ENCODE measurements at places on chromosomes 16 and 17.
A peak's percentile ranks its signal among the peaks of the same experiment; 100 is the strongest.

DNA sequence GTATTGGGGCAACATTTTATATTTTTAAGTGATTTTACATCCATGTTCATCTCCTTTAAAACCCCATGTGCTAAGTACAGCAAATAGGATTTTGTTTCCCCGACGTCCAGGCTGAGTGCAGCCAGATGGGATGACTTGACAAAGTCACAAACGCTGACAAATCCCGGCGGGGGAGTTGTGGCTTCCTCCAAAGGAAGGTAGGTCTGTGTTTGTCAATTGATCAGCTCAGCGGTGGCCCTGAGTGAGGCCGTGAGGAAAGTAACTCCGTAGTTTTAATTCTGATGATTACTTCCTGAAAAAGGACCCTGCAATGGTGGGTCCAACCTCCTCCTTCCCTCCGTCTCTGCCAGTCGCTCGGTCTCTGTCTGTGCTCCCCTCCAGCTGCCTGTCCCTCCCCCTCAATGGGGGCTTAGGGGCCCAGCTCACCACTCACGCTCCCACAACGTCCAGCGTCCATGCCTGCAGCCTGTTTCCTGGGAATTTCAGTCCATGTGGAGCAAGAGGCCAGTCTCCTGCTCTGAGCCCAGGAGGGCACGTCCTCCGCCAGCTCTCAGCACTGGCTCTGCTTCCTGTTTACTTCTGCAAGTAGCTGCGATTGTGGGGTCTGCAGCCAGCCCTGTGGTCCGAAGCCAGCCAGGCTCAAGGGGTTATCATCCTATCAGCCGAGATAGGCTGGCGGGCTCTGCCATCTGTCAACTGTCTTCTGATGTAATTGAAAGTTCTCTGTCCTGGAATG is 209.4 kb upstream of the FOXF1 start:
- DNase-seq = no peak

GRCh38 chr17:53470626-53471025 is 352.1 kb upstream of the KIF2B start:
- no peak for DNase-seq

- DNase-seq = peak; percentile 49
These were observed 2.5 kb upstream of the CCL2 start for GRCh38 chr17:34252444-34253138.

GRCh38 chr16:23941963-23942564 is 106.3 kb downstream of the PRKCB start:
- DNase-seq = no peak

- peak; percentile 58 for DNase-seq
These were observed 2.8 kb downstream of the ACE start for GRCh38 chr17:63479495-63480184.

DNA sequence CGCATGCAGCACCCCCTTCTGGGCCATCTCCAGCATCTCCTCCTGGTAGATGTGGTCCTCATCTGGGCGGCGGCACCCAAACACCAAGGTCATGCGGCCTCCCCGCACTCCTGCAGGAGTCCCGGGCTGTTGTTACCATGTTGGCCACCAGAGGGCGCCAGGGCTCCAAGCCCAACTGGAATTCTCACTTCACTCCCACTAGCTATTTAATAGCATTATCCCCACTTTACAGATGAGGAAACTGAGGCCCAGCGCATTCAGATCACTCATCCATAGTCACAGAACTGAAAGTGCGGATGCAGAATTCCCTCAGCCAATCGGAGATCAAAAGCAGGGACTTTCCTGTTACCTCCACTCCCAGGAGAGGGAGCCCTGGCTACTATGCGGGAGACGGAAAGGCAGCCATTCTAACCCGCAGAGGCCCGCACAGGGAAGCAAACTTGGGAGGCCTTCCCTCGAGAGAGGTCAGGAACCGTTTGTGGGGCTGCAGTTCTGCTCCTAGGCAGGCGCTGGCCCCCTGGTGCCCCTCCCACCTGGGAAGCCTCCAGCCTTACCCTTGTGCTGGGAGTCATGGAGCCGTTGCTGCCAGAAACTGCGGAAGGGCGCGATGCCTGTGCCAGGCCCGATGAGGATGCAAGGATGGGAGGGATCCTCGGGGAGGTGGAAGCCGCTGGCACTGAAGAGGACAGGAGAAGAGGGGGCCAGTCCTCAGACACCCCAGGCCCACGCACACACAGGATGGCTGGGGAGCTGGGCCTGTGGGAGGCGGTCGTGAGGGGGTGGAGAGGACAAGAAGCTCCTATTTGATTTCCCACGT is 40.1 kb downstream of the NOS2 start:
- peak; percentile 77 for DNase-seq

- DNase-seq = no peak
These were observed 113.5 kb downstream of the TMEM132E start for GRCh38 chr17:34692920-34693319.

DNA sequence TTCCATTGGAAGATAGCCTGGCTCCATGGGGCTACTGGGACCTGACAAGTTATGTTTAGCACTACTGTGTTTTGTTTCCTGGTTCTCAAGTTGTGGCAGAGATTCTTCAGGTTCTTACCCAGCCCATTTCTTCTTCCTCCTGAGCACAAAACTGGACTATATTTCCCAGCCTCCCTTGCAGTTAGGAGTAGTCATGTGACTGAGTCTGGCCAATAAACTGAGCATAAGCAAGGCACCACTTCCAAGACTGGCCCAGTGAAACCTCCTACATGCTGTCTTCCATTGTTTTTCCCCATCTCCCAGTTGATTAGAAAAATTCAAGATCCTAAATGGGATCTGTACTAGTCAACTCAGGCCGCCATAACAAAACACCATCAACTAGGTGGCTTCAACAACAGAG is 28.2 kb upstream of the RBBP6 start:
- no peak for DNase-seq

GRCh38 chr17:81251094-81251708 is 12.1 kb downstream of the NDUFAF8 start:
- no peak for DNase-seq

DNA sequence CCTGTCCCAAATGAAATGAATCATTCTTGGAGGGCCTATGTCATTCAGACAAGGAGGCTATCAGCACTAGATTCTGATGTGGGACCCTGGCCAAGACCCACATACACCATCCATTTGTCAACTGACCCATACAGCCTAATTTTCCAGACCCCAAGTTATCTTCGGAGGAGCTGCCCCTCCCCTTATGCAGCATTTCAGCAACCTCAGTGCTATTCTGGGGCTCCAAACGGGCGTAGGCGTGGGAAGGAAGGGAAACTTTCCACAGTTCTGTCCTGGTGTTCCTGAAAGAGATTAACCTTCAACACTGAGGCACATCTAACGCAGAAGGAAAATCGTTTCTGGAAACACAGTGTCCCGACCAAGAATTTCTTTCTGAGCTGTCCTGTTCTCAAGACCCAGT is 86.7 kb downstream of the MYH11 start:
- DNase-seq = no peak

DNA sequence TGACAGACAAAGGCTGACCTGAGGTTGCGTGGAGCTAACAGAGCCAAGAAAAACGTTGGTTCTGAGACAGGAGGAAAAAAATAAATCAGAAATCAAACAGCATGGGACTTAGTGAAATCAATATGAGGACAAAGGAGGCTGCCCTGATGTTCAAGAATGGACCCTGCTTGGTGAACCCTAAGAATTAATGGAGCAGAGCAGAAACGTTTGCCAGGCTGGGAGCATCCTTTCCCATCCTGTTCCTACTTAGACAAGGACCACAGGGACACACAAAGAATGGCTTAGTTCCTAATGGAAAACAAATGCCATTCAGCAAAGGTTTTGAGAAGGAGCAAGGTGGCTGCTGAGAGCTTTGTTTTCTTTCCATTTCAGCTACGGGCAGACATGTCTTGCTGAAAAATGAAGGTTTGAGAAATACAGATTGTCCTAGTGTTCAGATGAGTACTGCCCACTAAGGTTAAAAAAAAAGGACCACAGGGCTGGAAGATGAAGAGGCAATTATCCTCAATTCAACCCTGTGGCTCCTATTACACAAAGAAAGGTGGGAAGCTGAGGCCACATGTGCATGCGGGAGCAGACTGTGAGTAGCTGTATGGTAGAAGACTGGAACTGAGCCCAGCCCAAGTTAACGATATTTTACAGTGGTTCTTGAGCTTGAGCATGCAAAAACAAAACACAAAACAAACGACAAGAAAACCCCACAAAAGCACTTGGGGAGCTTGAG is 230.1 kb downstream of the SLC39A11 start:
- no peak for DNase-seq

DNA sequence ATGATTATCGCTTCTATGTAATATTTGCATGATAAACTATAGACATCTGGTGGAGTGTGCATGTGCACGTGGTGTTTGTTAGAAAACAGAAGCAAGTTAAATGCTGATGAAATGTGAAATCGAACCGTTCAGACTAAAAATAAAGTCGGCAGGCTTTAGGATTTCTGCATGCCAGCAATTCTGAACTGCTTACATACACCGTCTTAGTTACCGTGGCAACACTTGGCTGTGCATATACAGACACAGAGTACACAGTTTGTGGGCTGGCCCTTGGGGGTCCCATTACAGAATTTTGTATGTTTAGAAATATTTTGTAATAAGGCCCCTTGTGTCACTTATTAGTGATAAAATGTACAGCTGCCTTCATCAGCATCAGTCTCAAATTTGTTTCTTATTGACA is 605.5 kb downstream of the RBFOX1 start:
- no peak for DNase-seq

DNA sequence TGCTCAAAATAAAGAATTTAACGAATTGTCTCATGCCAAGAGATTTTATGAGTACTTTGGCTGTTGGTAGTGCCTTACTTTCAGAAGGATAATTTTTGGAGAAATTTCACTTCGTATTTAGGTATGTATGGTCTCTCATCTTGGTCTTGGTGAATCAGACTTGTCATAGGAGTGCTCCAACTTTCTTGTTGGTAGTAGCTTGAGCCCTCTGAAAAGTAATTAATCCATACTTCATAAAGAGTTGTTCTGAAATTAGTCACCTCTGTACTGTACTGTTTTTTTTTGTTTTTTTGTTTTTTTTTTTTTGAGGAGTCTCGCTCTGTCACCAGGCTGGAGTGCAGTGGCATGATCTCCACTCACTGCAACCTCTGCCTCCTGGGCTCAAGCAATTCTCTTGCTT is 11.6 kb downstream of the ZNRF1 start:
- no peak for DNase-seq

DNA sequence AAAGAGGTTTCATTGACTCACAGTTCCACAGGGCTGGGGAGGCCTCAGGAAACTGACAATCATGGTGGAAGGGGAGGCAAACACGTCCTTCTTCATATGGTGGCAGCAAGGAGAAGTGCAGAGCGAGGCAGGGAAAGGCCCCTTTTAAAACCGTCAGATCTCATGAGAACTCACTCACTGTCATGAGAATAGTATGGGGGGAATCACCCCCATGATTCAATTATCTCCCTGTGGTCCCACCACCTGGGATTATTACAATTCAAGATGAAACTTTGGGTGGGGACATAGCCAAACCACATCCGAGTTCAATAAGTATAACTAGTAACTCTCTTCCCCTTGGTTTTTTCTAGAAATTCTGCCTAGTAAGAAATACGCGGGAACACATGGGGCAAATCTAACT is 94.9 kb downstream of the AXIN2 start:
- DNase-seq = no peak

- peak; percentile 56 for DNase-seq
These were observed 23.1 kb downstream of the PIPOX start for GRCh38 chr17:29066047-29066446.

GRCh38 chr16:81810894-81811538 is 31.9 kb downstream of the PLCG2 start:
- no peak for DNase-seq

DNA sequence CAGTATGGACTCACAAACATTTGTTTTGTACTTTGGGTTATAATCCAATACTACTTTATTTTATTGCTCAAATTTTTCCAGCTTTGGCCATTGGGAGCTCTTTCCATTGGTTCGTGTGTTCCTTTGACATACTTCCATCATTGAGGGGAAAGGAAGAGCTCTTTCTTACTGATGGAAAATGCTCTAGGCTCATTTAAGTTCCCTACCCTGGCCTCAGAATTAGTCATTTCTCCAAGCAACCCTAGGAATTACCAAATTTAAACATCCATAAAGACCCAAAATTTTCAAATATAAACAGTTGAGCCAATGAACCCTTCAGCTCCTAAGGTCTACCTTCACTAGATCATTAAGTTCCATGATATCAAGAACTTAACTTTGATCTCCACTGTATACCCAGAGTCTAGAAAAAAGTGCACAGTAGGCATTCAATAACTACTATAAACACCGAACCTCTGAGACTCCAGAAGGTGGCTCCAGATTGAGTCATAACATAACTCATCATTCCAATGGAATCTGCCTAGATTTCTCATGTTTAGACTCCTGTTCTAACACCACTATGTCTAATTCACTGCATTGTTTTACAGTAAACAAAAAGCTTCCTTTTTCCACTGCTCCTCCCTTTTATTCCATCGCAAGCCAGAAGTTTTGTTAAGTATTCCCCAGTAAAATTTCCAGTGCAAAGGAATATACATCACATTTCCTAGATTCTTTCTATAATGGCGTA is 39.0 kb downstream of the SMURF2 start:
- DNase-seq = no peak

- DNase-seq = no peak
These were observed 16.3 kb downstream of the MYL4 start for GRCh38 chr17:47225436-47225858.

DNA sequence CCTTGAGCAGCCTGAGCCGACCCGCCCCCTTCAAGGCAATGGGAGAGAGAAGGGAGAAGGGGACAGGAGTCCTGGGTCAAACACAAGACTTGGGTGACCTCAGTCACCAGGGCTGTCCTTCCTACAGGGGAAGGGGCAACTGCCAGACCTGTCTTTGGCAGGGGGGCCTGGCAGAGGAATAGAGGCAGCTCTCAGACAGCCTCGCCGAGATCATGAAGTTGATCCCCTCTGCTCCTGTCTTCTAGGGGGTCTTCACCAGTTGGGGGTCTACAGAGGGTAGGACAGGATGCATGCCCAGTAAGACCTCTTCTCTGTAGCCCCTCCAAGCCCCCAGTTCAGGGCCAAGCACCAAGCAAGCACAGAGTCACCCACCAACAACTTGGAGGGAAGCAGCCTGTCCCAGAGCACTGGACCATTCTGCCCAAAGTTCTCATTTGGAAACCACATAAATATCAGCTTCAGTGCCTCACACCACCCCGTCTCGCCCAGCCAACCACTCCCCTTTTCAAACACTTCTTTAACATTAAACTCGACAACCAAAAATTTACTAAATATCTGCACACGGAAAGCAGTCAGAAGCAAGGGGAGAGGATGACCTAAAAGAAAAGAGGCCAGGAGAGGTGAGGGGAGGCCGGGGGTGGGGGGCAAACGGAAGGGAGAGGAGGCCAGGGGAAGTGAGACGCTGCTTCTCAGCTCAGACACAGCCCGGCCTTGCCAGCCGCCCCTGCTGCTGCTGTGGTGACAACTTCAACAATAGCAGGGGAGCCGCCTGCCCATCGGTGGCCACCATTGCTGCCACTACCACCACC is 7.7 kb downstream of the DOK4 start:
- no peak for DNase-seq
